Fibroblast of skin of scalp (primary cell): ENCODE measurements at places on chromosomes 4 and X.
A peak's percentile ranks its signal among the peaks of the same experiment; 100 is the strongest.

DNA sequence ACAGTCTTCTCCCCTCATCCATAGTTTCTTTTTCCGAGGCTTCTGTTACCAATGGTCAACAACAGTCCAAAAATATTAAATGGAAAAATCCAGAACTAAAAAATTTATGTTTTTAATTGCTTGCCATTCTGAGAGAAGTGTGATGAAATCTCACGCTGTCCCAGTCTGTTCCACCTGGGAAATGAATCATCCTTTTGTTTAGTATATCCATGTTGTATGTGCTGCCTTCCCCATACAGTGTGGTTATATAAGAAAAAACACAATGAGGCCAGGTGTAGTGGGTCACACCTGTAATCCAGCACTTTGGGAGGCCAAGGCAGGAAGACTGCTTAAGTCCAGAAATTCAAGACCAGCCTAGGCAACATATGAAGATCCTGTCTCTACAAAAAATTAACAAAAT lies 161.6 kb downstream of the CHIC2 start:
- no peak for DNase-seq

DNA sequence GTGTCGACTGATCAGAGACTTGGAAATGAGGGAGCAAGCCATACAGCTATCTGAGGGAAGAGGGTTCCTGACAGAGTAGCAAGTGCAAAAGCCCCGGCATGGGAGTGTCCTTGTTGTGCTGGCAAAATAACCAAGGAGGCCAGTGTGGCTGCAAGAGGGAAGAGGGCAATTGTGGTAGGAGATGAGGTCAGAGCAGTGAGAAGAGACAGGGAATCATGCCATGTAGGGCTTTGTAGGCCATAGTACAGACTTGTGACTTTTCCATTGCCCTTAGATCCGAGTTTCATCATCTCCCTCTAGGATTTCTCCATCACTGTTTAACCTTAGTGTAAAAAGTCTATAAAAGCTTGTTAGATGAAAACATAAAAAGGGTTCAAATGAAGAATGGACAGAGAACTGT lies 76.2 kb downstream of the DOCK11 start:
- DNase-seq: no peak

DNA sequence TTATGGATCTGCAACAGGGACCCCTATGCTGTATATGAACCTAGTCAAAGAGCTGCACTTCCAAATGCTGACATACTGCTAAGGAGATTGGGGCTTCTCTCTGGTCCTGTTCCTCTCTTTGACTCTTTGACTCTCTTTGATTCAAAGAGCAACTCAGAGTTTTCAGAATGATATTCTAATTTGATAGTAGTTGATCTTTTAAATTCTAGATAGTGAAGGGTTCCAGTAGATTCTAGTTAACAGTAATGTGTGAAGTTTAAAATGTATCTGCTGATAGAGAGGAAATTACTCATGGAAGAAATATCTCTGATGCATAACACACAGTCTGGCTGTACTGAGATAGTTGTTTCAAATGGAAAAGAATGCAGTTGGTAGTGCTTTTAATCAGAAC lies 239.1 kb downstream of the RASL11B start:
- DNase-seq: peak; percentile 78

GRCh38 chr4:173121076-173121561 lies 47.5 kb upstream of the GALNT7 start:
- DNase-seq: peak; percentile 38

DNA sequence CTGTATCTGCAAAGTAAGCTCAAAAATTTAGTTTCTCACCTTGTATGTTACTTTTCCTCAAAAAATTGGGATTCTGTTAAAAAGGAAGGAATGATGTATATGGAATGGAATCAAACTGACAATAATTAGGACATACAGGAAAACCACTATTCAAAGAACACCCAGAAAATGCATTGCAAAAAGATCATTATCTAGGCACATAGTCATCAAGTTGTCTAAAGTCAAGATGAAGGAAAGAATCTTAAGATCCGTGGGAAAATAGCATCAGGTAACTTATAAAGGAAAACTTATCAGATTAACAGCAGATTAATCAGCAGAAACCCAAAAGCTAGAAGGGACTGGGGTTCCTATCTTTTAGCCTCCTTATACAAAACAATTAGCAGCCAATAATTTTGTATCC lies 23.1 kb upstream of the PLK4 start:
- no peak for DNase-seq
